Activated CD4-positive, alpha-beta T cell treated with anti-CD3 and anti-CD28 coated beads, Interleukin-2, amount 10 ng/mL, durations not matched to agents 7 days and 5 days (primary cell): ENCODE measurements at places on chromosomes 7 and 10. TPM values are rescaled to one million over a fixed set of nuclear protein-coding genes. Genes with fewer than 3 reads are reported as not detected.

ANKRD30A gene
- total RNA-seq, result not detected

TMEM248 gene
- total RNA-seq, result 104 TPM

RET gene
- 0.10 TPM for total RNA-seq

SEMA3A gene
- total RNA-seq, result 1.3 TPM

BLNK gene
- not detected for total RNA-seq

ANKRD7 gene
- total RNA-seq, result not detected

VAX1 gene
- total RNA-seq, result not detected

UFSP1 gene
- total RNA-seq, result 3.1 TPM

C7orf33 gene
- not detected for total RNA-seq

GIMAP4 gene
- total RNA-seq, result 335 TPM

TRPV5 gene
- not detected for total RNA-seq

DNAH11 gene
- total RNA-seq, result 1.3 TPM

GBF1 gene
- total RNA-seq, result 44.6 TPM

SFTPA2 gene
- total RNA-seq, result not detected

MTERF1 gene
- 18.4 TPM for total RNA-seq

R3HCC1L gene
- total RNA-seq, result 18.7 TPM

MYL10 gene
- total RNA-seq, result not detected

SUN3 gene
- not detected for total RNA-seq

XPNPEP1 gene
- total RNA-seq, result 83.2 TPM

BTBD16 gene
- not detected for total RNA-seq
